ENCODE measurements at places on chromosomes 12 and 14. TPM values are rescaled to one million over a fixed set of nuclear protein-coding genes. Genes with fewer than 3 reads are reported as not detected.

Gene SMCO3
- total RNA-seq, result not detected

Gene WDR89
- 6.2 TPM for total RNA-seq

Gene CPSF2
- 30.4 TPM for total RNA-seq

Gene METTL3
- 43.8 TPM for total RNA-seq

Gene RASAL1
- total RNA-seq, result 39.0 TPM

Measured in suprapubic skin (tissue), 4 donors.